Stimulated activated CD4-positive, alpha-beta T cell treated with anti-CD3 and anti-CD28 coated beads, TNF-alpha, amount 100 ng/mL, for 1 hour (primary cell): ENCODE measurements at places on chromosomes 5 and 9.

GRCh38 chr5:157184117-157184670 is 3.6 kb downstream of the ITK start:
- no peak for DNase-seq

GRCh38 chr5:65623482-65623881 is 651 bp downstream of the TRIM23 start:
- DNase-seq: no peak

DNA sequence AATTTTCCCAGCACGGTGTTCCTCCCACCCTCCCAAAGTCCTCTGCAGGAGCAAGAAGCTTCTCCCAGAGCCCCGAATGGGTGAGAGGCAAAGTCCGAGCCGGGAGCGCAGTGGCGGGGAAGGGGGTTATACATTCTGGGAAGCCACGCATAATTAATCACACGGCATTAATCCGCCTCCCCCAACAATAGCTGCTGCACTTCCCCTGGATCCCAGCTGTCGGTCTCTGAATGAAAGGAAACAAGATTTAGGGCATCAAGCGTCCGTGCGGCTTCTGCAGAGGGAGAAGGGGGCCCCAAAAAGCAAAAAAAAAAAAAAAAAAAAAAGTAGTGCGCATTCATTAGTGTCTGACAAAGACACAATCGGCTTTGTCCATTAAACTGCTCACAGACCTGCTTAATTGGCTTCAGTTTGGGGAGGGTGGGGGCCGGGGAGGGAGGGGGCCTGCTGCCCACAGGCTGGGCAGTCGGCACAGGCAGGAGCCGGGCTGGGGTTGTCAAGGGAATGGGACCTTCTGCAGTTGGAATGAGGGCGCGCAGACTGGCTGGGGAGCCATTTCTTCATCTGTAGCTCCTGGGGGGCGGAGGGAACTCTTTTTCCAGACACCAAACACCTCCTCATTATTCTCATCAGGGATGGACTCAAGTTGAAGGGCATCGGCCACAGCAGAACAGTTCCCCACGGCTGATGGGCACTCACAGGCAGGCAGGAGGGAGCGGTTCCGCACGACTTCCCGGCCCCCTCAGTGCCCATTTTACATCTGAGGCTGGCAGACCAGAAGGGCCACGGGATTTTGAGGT is 3.4 kb downstream of the NOTCH1 start:
- DNase-seq: no peak

- DNase-seq: no peak
Measured at GRCh38 chr9:34651876-34652601, at the start of gene IL11RA. Gene IL11RA, plus strand, starts transcription at chr9:34652185. Its CDS starts 3,033 bp downstream, at chr9:34655218.

- DNase-seq: no peak
Measured at GRCh38 chr9:249025-249424, 34.4 kb downstream of the DOCK8 start.

GRCh38 chr5:173217626-173218397 is 17.2 kb downstream of the NKX2-5 start:
- DNase-seq: no peak

GRCh38 chr5:68182094-68182493 is 33.5 kb upstream of the PIK3R1 start:
- DNase-seq: no peak

DNA sequence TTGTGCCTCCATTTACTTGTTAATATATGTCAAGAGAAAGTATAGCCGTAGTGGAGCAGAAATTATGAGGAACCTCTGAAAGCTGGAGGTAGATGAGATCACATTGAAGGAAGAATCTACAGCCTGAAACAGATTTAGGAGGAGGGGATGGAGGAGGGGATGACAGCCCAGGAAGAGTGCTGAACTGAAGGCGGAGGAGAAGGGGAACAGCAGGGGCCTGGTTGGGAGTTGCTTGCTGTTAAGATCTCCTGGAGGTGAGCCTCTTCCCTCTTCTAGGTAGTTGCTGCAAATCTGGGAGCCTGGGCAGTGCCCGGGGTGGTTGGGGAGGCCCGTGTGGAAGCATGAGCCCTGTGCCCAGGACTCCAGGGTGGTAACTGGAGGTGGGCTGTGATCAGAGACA is 111.8 kb upstream of the SEMA6A start:
- DNase-seq: no peak

DNA sequence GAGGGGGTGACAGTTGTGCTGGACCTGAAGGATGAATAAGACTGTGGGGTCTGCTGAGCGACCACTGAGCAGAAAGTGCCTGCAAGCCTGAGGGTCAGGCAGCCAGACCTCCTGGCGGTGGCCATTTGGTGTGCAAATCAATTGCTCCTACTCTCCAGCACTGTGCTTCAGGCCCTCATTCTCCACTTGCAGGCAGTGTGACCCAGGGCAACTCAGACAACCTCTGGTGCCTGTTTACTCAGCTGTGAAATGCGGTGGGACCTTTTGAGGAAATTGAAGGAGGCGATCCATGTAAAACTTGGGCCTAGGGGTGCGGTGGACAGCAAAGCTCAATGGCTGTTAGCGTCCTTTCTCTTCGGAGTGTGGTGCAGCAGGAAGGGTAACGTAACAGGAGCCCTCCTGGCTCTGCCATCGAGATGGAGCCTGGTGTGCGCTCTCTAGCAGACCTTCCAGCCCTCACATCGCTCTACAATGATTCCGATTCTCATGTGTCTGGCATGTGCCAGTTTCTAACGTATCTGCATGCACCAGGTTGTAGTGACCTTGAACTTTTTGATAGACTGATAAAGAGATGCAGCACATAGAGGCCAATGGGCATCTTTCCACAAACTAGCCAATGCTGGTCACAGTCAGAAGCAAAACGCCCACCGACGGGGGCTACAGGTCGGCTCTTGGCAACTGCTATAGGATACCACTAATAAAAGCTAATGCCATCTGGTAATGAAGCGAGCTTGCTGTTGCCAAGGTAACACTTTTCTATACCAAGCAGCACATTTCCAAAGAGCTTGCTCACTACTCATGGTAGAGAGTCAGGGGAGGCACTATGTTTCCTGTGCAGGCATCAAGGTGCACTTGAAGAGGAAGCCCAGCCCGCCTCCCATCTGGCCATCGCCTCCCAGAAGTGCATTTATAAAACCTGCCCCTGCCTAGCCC is 159.7 kb upstream of the RAPGEF1 start:
- no peak for DNase-seq
